Stomach (tissue), 19 donors: ENCODE measurements at places on chromosomes 7 and 10.

DNA sequence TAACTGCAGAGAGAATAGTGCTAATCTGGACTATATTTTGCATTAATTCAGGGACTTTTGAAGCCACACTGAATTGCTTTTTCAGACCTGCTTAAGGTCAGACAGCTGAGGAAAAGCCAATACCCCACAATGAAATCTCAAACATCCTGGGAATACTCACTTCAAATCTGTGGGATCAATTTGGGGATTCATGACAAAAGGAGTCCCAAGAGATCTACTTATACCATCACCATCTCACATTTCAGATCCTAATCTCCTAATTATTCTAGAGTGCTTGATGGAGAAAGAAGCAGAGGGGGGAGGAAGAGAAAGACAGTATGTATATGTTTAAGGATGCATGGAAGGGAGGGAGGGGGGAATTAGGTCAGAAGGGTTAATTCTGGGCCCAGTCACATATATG, 202.2 kb downstream of the CACNA2D1 start:
- no peak overlapping the region for H3K27ac ChIP-seq
- H3K27me3 ChIP-seq = no peaks in the 10 kb centered on the region
- H3K4me1 ChIP-seq = no peaks in the 10 kb centered on the region
- DNase-seq = no peak
- H3K36me3 ChIP-seq = no peaks in the 10 kb centered on the region

GRCh38 chr10:6364893-6365292, 162.2 kb downstream of the PFKFB3 start:
- no peaks in the 10 kb centered on the region for H3K4me1 ChIP-seq
- no peak overlapping the region for H3K4me3 ChIP-seq
- H3K27me3 ChIP-seq = no peaks in the 10 kb centered on the region
- DNase-seq = no peak
- no peaks in the 10 kb centered on the region for H3K36me3 ChIP-seq

DNA sequence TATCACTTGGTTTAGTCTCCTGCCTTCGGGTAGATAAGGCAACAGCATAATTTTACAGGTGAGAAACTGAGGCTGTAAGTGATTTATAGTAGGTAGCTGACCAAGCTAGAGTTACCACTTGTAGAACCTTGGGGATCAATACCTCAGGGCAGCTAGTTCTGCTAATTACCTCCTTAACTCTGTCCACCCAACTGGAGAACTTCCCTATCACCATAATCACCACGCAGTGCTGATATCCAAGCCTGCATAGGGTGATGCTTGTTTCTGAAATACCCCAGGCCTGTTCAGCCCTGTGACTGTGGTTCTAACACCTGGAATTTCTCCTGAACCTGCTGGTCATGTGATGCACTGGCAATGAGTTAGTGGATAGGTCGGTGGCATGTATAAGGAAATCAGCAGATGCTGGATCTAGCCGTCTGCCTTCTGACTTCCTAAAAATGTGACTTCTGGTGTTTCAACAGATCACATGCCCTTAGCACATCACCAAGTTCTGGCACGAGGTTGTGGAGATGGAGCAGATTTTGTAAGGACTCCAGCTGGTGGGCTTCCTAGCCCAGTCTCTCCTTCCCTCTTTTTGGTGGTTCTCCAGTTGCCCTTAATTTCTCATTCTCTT, 15.3 kb downstream of the PLAU start:
- no peak for DNase-seq
- no peaks in the 10 kb centered on the region for H3K36me3 ChIP-seq
- H3K27me3 ChIP-seq = no peaks in the 10 kb centered on the region
- no peak overlapping the region for H3K4me3 ChIP-seq
- no peaks in the 10 kb centered on the region for H3K4me1 ChIP-seq

GRCh38 chr7:1055956-1056784, 11.8 kb downstream of the GPR146 start:
- H3K4me3 ChIP-seq = peak overlapping the region; percentile 31
- H3K27me3 ChIP-seq = no peaks in the 10 kb centered on the region
- peak overlapping the region; percentile 75 for H3K27ac ChIP-seq
- DNase-seq = no peak
- peaks cover 86% of the 10 kb centered on the region for H3K4me1 ChIP-seq
- peaks cover 13% of the 10 kb centered on the region for H3K36me3 ChIP-seq

DNA sequence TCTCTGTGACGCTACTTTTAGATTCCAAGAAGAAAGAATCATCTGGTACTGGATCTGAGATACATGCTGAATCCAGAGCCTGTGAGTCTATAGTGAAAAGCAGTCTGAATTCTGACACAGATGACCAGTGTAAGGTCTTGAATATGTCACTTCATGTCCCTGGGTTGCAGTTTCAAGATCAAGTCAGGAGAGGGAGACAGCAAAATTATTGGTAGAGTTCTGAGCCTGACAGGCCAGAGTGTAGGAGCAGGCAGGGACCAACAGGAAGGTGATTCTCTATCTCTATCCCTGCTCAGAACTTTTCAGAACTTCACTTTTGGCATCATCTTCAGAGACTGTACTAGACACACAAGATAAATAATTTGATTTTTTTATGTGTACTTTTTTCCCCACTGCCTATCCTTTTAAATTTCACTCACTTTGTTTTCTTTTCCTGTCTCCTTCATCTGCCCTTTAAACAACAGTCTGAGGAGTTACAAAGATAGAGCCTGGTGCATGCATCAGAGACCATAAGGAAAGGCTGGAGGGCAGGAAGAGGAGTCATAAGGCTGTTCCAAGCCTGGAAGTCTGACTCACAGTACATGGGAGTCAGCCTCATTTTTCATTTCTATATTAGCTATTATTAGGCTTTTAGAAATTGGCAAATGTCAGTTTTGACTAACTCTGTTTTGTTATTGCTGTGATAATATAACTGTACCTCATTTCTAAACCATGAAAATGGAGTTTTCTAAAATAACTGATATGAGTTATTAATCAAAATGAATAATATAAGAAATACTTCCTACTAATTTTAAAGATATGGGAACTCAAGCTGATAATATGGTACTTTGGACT, 120.2 kb upstream of the TMEM229A start:
- no peak overlapping the region for H3K27ac ChIP-seq
- DNase-seq = no peak
- no peak overlapping the region for H3K4me3 ChIP-seq
